ENCODE measurements at places on chromosomes 5 and 9.

DNA sequence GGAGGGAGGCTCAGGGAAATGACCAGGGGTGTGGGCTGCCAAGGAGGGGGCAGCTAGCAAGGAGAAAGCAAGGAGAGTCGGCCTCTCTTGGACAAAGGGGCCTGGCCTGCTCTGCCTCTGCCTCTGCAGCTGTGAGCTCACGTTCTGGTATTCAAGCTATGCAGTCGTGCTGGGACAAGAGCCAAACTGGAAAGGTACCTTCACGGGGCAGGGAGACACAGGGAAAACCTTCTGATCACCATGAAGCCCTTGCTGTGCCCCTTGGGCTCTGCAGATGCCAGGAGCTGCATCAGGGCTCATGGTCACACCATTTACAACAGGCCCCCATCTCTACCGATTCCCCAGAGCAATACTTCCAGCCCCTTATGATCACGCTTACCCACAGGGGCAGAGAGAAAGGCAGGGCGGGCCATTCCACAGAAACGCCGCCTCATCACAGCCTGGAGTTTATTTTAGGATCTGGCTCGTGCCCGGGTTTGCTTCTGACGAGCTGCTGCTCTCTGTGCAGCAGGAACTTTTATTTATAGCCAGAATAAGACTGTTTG lies 63.2 kb downstream of the PRRT1B start:
- no peak for DNase-seq

DNA sequence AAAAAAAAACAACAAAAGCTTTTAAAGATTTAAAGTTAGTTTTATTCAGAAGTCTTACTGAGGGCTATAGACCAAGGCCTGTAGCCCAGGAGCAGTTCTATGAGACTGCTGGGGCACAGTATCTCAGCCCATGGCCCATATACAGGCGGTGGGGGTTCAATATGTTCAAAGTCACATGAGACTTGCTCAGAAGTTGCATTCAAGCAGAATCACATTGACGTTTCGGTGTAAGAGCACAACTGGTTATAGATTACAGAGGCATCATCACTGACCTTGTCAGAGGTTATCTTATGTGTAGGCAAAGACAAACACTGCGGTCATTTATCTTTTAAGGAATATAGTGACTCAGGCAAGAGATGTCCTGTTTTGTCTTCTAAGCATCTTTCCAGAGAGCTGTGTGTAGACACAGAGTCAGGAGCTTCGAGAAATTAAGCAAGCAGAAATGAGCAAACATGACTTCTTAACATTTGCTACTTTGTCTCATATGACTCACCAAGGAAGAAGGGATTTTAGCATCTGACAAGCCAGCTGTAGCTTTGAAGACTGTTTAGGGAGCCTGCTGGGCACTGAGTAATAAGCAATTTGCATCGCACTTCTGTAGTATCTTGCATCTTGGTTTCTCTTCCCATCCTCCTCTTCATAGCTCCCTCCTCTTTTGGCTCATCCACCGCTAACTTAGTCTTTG lies 12.9 kb upstream of the F2RL1 start:
- no peak for DNase-seq

DNA sequence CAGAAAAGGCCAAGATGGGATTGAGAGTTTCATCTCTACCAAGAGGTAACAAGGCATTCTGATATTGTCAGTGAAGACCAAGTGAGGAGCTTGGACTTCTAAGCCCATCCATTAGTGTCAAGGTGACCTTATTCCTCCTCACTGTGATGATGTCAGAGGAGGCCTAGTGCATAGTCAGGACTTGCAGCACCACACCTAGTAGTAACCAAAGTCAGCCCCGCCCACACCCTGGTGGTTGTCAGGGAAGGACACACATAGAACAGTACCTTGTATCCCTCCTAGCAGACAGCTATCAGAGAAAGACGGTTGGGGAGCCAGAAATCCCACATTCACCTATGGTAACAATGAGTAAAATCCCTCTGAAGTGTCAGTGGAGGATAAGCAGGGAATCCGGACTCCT lies 111.7 kb downstream of the AP3B1 start:
- no peak for DNase-seq

- no peak for DNase-seq
Observed at GRCh38 chr5:142097681-142098080, 10.9 kb upstream of the NDFIP1 start.

GRCh38 chr5:101717721-101718120 lies 578.4 kb downstream of the SLCO4C1 start:
- no peak for DNase-seq

DNA sequence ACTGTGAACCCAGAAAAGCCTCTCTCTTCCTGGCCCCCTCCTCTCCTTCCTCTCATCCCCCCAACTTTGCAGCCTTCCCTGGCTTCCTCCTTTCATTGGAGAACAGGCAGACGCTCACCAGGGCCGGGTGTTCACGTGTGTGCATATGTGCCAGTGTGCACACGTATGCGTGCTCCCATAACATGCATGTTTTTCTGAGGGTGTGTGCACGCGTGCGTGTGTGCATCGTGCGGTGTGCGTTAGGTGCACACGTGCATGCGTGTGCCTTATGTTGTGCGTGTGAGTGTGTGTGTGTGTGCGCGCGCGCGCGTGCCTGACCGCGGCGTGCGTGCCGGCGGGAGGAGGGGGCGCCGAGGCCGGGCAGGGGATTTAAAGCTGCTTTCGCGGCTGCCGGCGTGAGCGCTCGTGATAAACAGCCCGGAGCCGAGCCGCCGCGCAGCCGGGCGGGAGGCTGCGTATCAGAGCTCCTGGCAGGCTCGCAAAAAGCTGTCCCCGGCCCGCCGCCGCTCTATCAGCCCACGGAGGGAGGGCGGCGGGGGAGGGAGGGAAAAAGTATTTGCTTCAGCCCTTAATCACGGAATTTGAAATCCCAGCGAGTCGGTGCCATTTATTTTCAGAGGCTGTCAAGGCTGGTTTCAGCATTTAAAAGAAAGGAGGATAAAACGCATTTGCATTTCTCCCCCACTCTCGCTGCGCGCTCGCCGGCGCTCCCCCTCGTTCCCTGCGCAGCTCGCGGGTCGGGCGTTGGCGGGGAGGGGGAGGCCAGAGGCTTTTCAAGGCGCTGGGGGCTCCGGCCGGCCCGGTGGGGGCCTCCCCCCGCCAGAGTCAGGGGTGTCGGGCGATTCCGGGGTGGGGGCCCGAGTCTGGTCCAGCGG lies 183.9 kb downstream of the C9orf50 start:
- DNase-seq = peak; percentile 67

GRCh38 chr5:117262572-117263131 lies 688.0 kb upstream of the SEMA6A start:
- peak; percentile 21 for DNase-seq

DNA sequence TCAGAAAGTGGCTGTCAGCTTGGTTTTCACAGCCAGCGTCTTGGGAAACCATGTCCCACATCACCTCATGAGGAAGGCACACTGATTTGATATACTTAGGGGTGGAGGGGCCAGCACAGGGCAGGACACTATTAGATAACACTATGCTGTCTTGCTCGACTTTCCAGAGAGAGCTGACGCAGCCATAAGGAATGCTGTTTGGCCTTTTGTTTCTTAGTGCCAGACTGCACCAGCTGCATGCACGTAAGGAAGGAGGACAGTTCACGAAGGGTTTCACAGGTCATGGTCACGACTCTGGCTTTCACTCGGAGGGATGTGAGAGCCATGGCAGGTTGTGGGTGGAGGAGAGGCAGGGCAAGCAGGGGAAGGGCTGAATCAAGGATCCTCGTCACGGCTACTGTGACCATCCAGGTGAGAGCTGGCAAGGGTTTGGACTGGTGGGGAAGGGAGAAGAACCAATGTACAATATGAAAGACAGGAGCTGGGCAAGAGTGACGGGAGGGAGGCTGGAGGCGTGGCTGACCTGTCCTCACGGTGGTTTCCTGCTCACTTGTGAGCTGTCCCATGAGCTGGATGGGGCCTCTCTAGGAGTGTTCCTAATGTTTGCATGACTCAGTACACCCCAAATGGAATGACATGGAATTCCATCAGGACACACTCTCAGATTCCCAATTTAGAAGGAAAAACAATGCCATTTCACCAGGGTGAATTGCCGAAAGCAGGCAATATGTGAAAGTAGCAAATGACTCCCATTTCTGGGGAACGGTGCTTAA lies 61.7 kb downstream of the OTULIN start:
- DNase-seq = no peak

DNA sequence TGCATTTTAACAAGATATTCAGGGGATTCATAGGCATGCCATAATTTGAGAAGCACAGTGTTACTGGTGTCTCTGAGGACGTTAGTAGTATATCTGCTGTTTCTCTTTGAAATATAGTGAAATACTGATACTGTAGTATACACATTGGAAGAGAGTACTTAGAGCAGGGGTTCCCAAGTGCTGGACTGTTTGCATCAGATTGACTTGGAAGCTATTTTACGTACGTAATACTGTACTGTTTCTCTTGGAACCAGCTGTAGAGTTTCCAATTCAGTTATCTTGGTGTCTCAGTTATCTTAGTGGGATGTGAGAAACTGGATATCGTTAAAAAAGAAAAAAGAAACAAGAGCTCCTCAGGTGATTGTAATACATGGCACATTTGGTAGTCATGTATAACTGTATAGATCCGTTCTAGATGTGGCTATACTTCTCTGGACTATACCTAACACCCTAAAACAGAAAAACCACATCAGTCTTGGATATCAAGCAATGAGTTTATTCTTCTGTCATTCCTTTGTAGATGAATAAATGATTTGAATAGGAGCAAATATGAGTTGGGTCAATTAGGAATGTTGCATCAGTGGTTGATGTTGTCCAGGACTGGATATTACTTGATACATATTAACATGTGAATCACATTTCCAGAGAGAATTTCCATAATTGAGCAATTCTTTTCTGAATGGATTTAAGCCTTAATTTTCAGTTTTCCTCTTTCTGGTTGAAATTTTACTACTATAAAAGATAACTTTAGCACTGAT lies 33.4 kb downstream of the PRRC1 start:
- no peak for DNase-seq

GRCh38 chr5:124397317-124397716 lies 349.1 kb downstream of the ZNF608 start:
- DNase-seq = no peak

DNA sequence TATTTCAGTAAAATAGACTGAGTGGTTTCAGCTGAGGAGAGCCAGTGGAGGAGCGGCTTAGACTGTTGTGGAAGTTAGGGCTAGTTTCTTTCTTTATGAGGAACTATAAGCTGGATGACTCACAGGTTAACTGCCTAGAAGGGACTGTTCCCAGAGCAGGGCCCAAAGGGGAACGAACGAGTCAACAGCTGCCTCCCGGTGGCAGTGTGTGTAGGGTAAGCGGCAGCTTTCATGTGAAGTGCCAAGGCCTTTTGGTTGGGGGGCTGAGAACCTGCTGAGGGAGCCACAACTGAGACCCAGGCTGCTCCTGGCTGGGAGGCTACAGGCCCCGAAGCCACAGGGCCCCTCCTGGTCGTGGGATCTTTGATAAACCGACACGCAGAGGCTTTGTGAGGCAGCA lies 7.0 kb downstream of the SQSTM1 start:
- peak; percentile 33 for DNase-seq

DNA sequence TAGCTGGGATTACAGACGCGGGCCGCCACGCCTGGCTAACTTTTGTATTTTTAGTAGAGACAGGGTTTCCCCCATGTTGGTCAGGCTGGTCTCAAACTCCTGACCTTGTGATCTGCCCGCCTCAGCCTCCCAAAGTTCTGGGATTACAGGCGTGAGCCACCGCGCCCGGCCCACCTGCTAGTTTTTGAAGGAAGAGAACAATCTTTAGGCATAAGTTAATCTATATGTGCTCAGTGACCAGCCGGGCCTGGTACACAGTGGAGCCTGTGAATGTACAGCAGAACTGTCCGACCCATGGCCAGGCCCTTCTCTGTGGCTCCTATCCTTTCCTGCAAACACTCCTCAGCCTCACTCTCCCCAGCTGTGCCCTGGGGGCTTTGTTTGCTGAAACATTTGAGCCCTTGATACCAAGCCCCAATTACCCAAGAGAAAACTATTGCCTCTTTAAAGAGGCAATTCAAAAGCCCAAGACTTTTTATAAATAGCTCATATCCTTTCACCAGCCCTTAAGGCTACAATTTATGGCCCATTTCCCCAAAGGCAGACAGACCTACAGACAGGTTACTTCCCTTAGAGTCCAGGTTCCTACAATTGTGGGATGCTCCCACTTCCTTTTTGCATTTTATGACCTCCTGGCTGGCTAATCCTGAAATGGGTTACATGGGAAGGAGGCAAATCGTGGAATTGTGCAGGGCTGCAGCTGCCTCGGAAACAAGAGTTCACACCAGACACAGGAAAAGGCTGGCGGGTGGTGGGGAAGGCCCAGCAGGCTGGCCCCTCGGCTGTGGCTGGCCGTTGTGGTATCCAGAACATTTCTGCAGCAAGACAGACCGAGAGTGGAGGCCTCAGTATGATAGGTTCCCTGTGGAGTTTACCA lies 37.5 kb downstream of the SPRY4 start:
- no peak for DNase-seq

DNA sequence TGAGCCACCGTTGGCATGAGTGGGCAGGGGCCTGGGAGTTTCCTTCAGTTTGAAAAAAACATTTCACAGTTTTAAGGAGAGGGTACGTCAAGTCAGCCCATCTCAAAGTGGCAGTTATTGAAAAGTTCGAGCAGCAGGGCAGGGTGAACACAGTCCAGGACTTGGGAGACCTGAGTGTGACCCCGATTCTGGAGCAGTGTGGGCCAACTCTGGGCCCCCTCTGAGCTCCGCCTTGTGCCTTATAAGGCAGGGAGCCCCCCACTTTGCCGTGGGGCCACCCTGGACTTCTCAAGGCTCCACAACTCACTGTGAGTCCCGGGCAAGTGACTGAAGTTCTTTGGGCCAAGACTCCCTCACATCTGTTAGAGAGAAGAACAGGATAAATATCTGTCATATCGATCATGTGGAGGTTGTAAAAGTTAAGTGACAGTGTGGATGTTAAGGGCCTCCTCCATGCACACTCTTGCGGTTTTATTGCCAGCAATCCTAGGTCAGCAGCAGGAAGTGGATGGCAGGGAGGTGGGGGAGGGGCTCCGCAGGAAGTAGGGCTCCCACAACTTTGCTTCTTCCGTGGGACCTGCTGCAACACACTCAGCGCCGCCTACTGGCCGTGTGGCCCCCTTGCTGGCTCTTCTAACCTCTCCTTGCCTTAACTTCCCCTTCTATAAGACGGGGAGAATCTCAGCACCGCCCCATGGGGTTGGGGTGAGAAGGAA lies 38.4 kb downstream of the HRH2 start:
- DNase-seq = peak; percentile 45

DNA sequence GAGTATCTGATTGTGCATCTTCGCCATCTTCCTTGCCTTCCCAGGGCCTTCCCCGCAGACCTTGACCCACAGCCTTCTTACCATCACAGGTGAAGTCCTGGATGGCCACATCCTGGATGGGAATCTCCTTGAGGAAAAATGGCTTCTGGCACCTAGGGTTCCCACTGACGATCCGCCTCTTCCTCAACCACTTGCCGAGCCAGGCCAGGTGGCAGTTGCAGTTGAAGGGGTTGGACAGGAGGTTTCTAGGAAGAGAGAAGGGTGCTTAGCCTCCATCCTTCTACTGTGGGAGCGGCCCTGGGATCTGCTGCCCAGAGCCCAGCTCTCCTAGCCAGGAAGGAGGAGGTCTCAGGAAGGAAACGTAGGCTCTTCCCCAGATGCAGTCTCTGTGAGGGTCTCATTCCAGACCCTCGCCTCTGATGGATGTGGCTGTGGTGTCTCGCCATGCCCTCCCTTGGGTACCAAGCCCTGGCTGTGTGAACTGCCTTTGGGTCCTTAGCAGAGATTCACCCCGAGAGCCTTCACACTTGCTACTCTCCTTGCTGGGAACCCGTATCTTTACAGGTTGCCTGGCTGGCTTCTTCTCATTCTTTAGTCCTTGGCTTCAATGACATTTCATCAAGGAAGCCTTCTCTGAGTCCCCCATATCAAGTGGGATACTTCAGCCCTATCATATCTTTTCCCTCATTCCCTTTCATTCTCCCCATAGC lies 170.4 kb upstream of the PANK3 start:
- no peak for DNase-seq
